RPMI7951 (cell line): ENCODE measurements at places on chromosomes 6 and 20.

DNA sequence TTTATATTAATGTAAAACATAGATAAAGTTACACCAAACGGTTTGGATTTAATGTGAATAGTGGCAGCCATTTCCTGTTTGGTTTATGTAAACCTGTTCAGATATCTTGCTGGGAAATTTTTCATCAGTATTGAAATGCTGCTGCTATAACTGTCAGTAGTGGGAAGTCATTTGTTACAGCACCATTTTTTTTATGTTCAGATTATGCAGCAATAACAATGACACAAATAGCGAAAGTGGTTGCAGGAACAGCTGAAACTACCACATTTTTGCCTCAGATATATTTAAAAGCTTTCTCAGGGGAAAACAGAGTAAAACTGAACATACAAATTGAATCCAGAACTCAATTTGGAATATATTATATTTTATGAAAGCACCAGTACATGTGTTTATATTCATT lies 128.8 kb upstream of the SIM1 start:
- DNase-seq: no peak

DNA sequence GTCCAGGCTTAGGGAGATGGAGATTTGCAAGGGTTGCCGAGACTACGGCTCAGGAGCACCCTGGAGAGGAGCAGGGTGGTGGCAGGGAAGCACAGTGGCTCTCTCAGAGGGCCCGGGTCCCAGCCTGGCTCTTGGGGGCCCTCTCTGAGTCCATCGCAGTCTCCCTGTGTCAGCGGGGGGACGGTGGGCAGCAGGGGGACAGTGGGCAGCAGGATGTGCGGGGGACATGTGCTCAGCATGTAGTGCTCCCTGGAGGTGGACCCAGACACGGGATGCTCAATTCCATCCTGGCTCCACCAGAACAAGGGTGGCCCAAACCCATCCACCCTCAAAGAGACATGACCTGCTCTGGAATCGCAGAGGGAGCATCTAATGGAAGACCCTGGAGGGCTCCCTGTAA lies 43.0 kb upstream of the ZBP1 start:
- no peak for DNase-seq

DNA sequence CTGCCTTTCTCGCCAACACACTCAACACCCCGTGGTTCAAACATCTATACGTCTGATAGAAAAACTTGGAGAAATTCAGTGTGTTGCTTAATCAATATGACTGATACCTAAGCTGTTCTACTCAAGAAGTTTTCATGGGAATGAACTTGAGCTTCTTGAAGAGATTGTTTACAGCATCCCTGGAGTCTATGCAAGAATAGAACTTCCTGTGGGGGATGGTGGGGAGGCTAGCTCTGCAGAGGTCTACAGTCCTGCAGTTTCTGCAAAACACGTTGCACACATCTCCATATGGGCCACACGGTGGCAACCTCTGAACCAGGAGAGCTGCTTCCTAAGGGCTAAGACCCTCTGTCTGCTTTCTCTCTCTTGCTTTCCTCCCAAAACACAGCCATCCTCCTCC lies 32.7 kb upstream of the FANCE start:
- DNase-seq: no peak

DNA sequence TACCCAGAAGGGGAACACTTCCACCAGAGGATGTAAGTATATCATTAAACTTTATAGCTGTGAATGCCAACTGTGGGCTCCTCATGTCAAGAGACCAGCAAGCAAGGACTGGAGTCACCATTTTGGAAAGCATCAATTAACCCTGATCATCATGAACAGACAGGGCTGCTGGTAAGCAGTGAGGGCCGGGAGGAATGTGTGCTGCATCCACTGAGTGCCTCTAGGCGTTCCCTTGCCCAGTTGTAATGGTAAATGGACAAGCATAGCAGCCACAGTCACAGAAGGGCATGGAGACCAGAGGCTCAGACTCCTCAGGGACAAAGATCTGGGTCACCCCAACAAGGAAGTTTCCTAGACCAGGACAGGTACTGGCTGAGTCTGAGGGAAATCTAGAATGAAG lies 23.6 kb downstream of the LINC00237 start:
- no peak for DNase-seq

DNA sequence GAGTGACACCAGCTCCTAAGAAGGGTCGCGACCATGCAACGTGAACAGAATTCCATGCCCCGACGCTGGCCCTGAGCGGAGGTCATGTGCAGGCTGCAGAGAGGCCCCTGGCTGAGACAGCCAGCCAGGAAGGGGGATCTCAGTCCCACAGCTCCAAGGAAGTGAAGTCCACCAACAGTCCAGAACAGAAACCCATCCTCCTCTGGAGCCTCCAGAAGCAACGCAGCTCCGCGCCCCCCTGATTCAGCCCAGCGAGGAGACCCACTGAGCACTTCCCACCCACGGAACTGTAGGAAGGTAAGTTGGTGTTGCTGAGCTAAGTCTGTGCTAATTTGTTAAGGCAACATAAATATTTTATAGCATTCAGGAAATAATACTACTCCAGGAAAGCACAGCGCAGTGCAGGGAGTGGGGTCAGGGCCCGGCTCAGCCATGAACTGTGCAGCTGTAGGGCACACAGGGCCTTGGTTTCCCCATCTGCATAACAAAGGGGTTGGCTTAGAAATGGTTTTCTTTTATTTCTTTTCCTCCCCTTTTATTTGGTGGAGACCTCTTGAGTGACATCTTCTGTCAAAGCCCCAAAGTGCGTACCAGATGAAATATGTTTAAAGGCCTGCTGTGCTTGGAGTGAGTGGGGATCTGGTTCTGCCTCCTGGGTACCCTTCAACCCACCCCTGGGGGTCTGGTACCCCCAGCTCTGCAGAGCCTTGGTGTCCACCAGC lies 241.1 kb upstream of the PMEPA1 start:
- no peak for DNase-seq

GRCh38 chr6:11232770-11233626 lies 530 bp upstream of the NEDD9 start:
- DNase-seq: peak; percentile 38

DNA sequence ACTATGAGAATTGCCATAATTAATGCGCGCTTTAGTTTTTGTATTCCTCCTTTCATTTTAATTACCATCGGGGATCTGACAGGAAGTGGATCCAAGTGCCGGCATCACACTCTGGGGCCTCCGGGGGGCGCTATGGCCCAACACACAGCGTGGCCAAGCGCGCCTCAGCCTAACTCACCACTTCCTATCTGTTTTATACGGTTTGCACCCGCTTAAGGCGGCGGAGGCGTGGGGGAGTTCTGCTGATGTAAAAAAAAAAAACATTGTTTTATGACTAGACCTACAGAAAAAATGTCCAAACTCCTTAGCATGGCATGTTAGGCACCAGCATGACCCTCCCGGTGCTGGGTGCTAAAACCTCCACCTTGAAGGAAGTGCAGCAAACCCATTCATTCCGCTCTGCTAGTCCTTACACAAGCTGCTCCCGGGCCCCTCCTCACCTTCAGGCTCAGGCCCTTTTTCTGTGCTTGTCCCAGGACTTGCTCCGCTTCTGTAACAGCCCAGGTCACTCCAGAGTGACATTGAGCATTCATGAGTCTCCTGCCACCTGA lies 4.5 kb upstream of the EBF4 start:
- peak; percentile 45 for DNase-seq

DNA sequence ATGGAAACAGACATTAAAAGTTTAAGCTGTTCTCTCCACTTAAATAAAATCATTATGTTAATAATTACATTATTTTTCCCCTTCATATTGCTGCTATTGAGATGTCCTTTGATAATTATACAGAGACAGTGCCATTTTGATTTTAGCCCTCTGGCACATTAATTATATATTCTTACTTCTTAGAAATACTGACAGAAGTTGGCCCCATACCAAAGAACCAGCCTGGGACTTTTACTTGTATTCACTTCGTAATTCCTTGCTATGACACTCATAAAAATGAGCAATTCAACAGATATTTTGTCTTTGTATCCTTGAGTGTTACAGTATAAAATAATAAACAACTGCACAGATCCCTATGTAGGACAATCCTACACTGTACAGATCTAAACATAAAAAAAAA lies 743.7 kb downstream of the TBC1D32 start:
- no peak for DNase-seq

DNA sequence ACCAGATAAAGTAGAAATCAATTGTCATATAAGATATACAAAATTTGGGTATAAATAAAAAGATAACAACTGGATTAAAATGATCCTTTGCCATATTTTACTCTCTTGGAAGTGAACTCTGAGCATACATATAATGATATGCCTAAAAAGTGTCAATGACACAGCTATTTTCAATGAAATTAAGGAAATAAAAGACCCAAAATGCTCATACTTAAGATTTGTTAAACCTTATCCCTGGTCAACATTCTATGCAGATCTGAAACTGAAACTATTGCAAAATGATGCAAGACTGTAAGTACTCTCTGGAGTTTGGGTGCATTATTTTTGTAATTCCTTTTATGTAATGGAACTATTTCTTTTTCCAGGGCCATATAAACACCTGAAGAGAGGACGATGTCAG lies 119.0 kb upstream of the SGK1 start:
- no peak for DNase-seq

DNA sequence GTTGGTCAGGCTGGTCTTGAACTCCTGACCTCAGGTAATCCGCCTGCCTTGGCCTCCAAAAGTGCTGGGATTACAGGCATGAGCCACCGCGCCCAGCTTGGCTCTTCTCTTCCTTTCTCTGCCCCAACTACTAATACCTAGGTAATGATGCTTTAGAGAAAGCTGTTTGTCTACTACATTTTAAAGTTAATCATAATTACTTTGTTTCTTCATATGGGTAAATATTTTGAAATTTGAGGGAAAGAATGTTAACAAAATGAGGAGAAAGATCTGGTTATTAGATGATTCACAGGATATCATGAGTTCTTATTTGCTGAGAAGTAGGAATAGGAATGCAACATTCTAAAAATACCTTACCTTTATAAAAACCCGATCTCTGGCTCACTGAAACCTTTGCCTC lies 18.4 kb upstream of the PTPRK start:
- no peak for DNase-seq

DNA sequence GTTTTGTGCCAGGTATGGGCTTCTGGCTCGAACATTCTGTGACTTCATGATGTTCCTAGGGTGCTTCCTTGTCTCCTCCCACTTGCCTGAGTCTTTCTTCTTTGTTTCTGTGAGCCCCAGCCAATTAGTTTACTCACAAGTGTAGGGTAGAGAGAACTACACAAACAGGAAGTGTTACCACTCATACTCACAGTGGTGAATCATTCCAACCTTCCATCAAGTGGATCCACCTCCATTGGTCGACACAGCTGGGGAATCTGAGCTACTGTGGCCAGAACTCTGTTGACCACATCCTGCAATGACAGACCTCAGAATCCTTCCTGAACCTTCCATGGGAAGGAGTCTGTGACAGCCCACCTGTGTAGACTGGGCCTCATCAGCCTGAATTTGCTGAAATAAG lies 76.8 kb downstream of the UNC5CL start:
- peak; percentile 97 for DNase-seq

GRCh38 chr20:13913131-13913530 lies 77.3 kb downstream of the SEL1L2 start:
- no peak for DNase-seq

- DNase-seq: peak; percentile 59
These were observed 40.4 kb upstream of the TINAG start for GRCh38 chr6:54267798-54268197.

- no peak for DNase-seq
These were observed 70.4 kb downstream of the SAMD5 start for GRCh38 chr6:147578883-147579282.

- no peak for DNase-seq
These were observed 213.2 kb upstream of the NT5E start for GRCh38 chr6:85236636-85237035.

DNA sequence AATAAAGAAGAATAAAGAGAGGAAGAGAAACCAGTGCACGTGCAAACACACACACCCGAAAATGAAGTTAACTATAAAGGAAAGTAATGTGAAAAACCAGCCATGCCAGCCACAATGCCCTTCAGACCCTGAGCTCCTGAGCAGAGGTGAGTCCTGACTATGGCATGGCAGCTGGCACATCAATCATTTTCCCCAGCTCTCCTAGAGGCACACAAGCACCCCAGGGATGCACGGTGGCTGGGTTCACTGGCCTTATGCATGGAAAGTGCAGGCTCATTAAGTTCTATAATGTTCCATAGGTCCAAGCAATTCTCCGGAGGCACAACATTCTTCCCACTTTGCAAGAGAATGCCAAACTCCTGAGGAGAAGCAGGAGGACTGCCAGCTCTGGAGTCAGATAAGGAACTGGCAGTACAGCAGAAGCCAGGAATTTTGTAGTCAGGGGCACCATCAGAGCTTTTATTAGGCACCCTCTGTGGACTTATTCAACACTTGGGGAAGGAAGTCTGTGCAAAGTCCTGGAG lies 175.0 kb upstream of the PRDM1 start:
- DNase-seq: no peak

- DNase-seq: no peak
These were observed 209.3 kb upstream of the SOX4 start for GRCh38 chr6:21384216-21384615.

- DNase-seq: peak; percentile 29
These were observed 268.3 kb upstream of the ARID1B start for GRCh38 chr6:156508923-156509322.

GRCh38 chr20:53736122-53736756 lies 142.6 kb upstream of the ZNF217 start:
- peak; percentile 76 for DNase-seq

DNA sequence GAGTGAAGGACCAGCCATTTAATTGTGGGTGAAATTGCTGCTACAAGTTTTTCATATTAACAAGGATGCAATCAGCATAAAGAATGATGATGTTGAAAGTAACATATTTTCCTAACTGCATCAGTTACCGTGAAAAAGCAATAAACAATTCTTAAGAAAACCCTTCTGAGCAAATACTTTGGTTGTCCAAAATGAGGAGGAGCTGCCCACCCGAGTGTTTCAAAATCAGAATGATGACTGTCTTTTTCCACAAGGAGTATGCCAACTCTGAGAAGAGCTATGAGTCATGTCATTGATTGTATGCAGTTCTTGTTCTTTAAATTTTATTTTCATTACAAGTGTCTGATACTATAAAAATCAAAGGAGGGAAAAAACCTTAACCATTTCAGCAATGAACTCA lies 470.5 kb downstream of the COL12A1 start:
- DNase-seq: peak; percentile 45

DNA sequence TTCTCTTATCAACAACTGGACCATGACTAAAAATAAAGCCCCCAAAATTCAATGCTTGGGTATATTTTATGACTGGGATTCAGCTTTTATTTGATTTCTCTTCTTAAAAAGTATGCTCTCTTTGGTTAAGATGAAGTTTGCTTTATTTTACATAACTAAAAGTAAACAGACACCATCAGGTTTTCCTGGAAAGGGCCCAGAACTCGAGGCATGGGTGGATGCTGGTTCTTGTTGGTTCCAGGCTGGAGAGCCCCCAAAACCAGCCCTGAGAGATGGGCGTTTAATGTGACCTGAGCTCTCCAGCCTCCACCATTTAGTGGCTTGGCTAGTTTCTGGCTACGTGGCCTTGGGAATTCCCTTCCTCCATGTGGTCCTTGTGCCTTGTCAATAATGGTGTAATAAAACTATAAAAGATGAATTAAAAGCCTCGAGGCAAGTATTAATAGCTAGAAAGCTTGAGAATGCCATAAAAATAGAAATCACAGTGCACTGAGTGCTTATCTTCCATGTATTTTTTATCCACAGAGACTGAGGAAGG lies 34.1 kb downstream of the BANF2 start:
- DNase-seq: no peak
